ENCODE measurements at places on chromosomes 6 and 20. TPM values are rescaled to one million over a fixed set of nuclear protein-coding genes. Genes with fewer than 3 reads are reported as not detected.

- H3K27ac ChIP-seq, result no peak overlapping the region
- no peaks in the 10 kb centered on the region for H3K4me1 ChIP-seq
- no peak overlapping the region for H3K4me3 ChIP-seq
- no peaks in the 10 kb centered on the region for H3K36me3 ChIP-seq
- DNase-seq, result no peak
- no peaks in the 10 kb centered on the region for H3K27me3 ChIP-seq
Measured at GRCh38 chr20:16407251-16408067, 165.8 kb downstream of the KIF16B start.

DNA sequence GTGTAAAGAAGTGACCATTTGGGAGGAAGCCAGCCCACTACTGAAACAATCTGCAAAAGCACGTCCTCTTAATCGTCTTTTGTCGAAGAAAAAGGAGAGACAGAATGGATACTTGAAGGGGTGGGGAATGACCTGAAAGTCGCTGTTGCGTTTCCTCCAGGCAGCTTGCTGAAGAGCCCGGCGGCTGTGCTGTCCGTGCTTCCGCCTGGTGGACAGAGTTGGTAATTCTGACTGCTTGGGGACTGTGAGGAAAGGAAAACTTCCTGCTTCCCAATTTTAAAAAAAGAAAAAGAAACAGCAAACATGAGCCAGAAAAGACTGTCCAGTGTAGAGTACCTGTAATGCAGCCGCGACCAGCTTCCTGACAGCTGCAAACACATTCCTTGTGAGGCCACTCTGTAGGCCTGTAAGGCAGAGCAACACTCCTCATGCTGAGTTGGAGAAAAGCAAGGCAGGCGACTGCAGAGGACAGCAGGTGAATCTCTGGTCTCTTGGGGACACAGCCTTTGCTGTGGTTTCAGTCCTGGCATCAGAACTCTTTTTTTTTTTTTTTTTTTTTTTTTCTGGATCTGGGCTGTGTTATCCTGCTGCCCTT lies 251.1 kb upstream of the TBX18 start:
- no peaks in the 10 kb centered on the region for H3K36me3 ChIP-seq
- no peak overlapping the region for H3K27ac ChIP-seq
- no peaks in the 10 kb centered on the region for H3K27me3 ChIP-seq
- H3K4me1 ChIP-seq, result no peaks in the 10 kb centered on the region
- H3K4me3 ChIP-seq, result no peak overlapping the region

DNA sequence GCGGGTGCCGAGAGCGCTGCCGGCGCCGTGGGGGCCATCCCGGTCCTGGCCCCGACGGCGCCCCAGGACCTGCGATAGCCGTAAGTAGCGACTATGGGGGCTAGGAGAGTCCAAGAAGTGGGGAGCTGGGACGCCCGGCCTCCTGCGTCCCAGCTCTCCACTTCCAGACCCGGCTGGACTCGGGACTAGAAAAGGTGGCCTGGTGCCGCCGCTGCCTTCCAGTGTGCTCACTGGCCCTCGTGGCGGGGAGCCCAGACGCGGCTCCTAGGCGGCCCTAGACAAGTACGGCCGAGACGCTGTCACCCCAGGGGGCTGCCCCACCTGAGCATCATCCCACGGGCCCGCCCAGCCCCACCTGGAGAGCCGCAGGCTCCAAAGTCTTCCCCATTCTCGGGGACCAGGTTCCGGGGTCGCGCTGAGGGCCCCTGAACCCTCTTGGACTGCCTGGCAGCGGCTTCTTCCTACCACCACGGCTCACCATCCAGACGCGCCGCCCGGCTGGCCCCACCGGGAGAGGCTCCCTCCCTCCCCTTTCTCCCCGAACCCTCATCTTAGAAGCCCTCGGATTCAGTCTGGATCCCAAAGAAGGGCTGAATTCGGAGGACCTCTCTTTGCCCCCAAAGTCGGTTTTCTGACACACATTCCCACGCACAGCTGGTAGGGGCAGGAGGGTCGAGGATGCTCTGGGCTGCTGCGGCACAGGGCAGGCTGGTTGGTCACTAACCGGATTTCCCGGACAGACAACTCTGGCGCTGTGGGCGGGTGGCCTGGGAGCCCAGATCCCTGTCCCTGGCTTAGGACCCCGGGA lies 870 bp upstream of the MDFI start:
- no peak for DNase-seq
- no peaks in the 10 kb centered on the region for H3K36me3 ChIP-seq
- H3K4me1 ChIP-seq, result peaks cover 22% of the 10 kb centered on the region
- peaks cover 6% of the 10 kb centered on the region for H3K27me3 ChIP-seq

DSP gene
- total RNA-seq, result 163 TPM

VSX1 gene
- not detected for total RNA-seq
